ENCODE measurements at places on chromosomes 3 and 15. TPM values are rescaled to one million over a fixed set of nuclear protein-coding genes. Genes with fewer than 3 reads are reported as not detected.

The COPS2 gene
- total RNA-seq: 88.4 TPM

The PLSCR4 gene
- total RNA-seq: 1.6 TPM

The CCDC13 gene
- total RNA-seq: 0.74 TPM

The RNF111 gene
- total RNA-seq: 7.5 TPM

The THAP10 gene
- total RNA-seq: 9.6 TPM

The IL17RD gene
- 0.46 TPM for total RNA-seq

The CPN2 gene
- total RNA-seq: not detected

The CD276 gene
- 24.7 TPM for total RNA-seq

The PRTG gene
- 2.9 TPM for total RNA-seq

The FBXW12 gene
- not detected for total RNA-seq

The CDAN1 gene
- total RNA-seq: 15.3 TPM

The CSPG5 gene
- 1.3 TPM for total RNA-seq

The TMEM158 gene
- 4.9 TPM for total RNA-seq

The RBP2 gene
- total RNA-seq: not detected

The CCR9 gene
- total RNA-seq: not detected

The CACNA2D2 gene
- 0.03 TPM for total RNA-seq

The CYP11A1 gene
- total RNA-seq: 0.06 TPM

The OSTN gene
- 0.11 TPM for total RNA-seq

The ARRDC4 gene
- total RNA-seq: 3.8 TPM

Data from Daoy (cell line).